ENCODE measurements at places on chromosomes 2 and 18. TPM values are rescaled to one million over a fixed set of nuclear protein-coding genes. Genes with fewer than 3 reads are reported as not detected.

- no peak for DNase-seq
Measured at GRCh38 chr2:69529480-69529879, 92.2 kb upstream of the NFU1 start.

- no peak for DNase-seq
Measured at GRCh38 chr2:67922080-67922785, 140.6 kb downstream of the C1D start.

- no peak for DNase-seq
Measured at GRCh38 chr18:8936619-8937018, 165.9 kb upstream of the NDUFV2 start.

DNA sequence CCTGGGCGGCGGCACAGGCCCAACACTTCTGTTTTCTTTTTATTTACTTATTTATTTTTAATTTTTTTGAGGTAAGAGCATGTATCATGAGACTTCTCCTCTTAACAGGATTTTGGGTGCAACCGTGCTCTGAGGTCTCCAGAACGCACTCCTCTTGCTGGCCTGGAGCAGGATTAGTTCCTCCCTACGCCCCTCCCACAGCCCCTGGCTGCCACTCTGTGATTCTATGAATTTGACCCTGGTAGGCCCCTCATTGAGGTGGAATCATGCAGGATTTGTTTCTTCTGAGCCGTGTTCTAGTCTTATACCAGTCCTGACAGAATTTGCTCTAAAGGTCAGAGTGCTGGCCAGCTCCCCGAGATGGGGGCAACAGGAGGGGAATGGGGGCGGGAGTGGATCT lies 106.5 kb upstream of the HS6ST1 start:
- DNase-seq = no peak

GRCh38 chr2:1818404-1818803 lies 74.1 kb upstream of the PXDN start:
- no peak for DNase-seq

DNA sequence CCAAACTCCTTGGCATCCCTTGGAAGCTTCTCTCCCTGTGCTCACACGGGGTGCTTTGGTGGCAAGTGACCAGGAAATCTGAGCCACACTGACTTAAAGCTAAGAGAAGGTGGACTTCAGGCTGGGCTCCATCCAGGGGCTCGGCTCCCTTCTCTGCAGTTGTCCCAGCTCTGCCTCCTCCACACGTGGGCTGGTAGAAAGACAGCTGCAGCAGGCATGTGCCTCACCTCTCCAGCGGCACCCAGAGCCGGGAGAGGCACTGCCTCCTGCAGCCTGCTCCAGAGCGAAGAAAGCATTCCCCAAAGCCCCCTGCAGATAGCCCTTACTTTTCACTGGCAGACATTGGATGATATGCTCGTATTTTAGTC lies 11.3 kb downstream of the KCNF1 start:
- no peak for DNase-seq

GRCh38 chr2:179332903-179333302 lies 68.3 kb upstream of the SESTD1 start:
- DNase-seq = no peak

DNA sequence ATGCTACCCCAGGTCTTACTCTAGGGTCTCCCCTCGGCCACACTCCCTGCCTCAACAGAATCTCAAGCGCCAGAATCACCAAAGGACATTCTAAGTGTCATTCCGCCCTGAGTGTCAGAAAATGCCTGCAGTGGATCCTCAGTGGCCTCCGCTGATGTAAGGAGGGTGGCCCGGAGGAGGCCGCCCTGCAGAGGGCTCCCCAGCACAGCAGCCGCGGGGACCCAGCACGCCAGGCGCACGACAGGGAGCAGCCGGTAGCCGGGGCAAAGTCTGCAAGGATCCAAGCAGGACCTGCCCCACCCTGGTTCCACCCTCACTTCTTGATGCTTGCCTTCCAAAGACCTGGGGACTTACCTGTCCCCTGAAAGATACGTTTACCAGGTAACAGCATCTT lies 54.2 kb upstream of the ID2 start:
- no peak for DNase-seq

DNA sequence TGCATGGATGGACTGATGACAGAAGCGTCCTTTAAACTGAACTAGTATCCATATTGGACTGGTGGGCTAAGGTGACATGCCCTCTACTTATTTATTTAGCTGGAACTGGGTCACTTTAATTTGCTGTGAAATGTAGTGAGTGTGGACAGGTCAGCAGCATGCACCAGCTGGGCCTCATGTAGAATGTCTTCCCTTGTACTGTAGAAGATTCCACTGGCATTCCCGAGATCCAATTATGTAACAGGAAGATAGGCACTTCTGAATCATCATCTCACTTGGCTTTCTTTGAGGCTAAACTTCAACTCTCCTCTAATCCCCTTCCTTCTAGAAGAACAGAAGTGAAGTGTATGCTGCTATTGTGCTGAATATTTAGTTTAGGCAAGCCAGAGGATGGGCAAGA lies 296.2 kb downstream of the SLC8A1 start:
- no peak for DNase-seq

DNA sequence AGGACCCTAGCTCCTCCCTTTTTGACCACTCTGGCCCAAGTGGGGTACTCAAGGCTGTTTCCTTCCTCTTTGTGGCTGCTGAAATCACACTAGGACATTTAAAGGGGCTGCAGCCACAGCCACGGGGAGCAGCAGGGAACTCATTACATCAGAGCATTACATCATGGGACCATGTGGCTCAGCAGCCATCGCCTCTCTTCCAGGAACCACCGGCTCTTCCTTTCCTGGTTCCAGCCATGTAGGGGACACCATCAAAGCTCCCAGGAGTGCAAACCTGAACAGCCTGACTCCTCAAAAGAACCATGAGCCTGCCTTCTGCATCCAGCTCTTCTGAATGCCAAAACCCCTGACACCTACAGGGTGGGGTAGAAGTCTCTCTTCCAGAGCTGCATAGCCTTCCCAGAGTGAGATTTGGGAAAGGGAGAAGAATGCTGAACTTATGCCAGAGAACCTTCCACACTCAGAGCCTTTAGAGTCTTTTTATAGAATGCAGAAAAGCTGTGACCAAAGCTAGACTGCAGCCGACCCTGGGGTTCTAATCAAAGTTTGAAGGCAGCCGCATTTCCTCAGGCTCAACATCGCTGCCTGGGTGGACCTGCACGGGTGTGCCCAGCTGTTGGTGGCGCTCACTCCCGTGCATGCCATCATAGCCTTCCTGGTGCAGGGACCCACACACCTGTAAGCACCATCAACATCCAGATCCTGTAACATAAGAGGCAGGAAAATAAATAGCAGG lies 121.7 kb downstream of the KLHL29 start:
- DNase-seq = no peak

DNA sequence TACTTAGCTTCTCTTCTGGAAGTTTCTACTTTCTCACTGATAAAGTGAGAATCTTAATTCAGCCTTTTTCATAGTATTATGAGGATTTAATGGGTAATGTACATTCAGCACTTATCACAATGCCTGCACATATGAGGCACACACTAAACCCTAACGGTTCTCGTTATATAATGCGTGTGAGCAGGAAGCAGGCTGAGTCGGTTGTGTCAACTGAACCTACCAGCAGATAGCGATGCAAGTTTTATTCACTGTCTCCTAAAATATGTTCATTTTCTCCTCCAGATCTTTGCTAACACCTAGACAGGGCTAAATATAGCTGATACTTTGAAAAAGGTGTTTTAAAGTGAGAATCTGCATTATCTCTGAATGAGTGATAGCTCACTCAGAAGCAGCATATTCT lies 201.6 kb downstream of the ALPK2 start:
- no peak for DNase-seq

- no peak for DNase-seq
Measured at GRCh38 chr18:26432651-26433424, 115.5 kb downstream of the KCTD1 start.

- no peak for DNase-seq
Measured at GRCh38 chr2:21779786-21780185, 656.0 kb downstream of the TDRD15 start.

- DNase-seq = no peak
Measured at GRCh38 chr18:44818668-44819403, 138.1 kb downstream of the SETBP1 start.

GRCh38 chr2:140462990-140463389 lies 1667.8 kb downstream of the LRP1B start:
- DNase-seq = no peak

- no peak for DNase-seq
Measured at GRCh38 chr2:127630864-127631540, 15.0 kb upstream of the GPR17 start.

DNA sequence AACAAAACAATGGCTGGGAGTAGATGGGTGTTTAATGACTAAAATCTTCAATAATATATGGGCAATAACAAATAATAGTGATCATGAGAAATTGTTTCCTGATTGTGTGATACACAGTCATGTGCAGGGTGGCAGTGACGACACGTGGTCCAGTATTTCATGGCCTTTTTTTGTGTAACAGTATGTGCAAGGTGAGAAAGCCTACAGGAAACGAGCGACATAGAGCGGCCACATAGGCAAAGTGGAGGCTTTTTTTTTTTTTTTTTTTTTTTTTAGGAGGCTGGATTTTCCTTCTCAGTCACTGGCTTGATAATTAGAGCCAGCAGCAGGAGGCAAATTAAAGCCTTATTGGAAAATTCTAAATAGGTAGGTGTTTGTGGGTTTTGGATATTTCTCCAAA lies 123.7 kb downstream of the MYO3B start:
- no peak for DNase-seq

GRCh38 chr2:33441235-33441810 lies 35.1 kb upstream of the RASGRP3 start:
- DNase-seq = no peak

The IL36G gene
- total RNA-seq = not detected

The MYO7B gene
- total RNA-seq = 0.50 TPM

The ATOH8 gene
- 1.0 TPM for total RNA-seq

The MPP4 gene
- not detected for total RNA-seq

The IGFBP5 gene
- total RNA-seq = 51.7 TPM

The CCDC150 gene
- 4.4 TPM for total RNA-seq

The MRPL44 gene
- 53.5 TPM for total RNA-seq

The ALPP gene
- total RNA-seq = not detected

Measured in kidney epithelial cell (primary cell).